ENCODE measurements at places on chromosomes 6 and 20. TPM values are rescaled to one million over a fixed set of nuclear protein-coding genes. Genes with fewer than 3 reads are reported as not detected.

DNA sequence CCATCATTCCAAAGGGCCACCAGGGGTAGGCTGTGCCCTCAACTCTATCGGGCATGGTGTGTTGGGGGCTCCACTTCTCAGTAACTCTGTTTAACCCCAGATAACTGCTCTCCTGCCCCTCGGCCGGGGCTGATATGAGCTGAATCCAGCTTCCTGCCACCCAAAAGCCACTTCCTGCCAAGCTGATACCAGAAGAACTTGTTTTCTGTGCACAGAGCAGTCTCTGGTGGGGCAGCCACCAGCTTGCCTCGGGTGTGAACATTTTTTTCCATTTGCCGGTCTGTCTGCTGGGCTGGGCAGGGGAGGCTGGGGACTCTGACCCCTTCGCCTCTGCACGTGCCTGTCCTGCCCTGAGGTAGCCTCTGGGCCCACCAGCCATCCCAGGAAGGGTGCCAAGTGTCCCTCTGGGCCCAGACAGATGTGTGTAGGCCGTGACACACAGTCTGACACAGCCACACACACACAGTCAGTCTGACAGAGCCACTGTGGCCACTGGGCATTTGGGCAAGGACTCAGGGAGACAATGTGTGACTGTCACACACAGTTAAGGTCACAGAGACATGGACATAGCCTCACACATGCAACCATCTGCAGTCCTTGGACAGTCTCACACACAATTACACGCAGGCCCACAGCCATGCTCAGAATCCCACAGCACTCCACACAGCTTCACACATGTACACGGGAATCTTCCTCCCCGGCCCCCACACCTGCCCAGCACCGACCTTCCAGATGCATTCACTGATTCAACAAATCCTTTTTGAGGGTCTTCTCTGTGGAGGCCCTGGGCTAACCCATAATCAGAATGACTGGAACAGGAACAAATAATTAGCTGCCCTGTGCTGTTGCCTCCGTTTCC, 45.1 kb downstream of the NOL4L start:
- H3K4me3 ChIP-seq: no peak overlapping the region
- DNase-seq: no peak
- no peaks in the 10 kb centered on the region for H3K36me3 ChIP-seq
- H3K27me3 ChIP-seq: no peaks in the 10 kb centered on the region
- peak overlapping the region; percentile 35 for H3K27ac ChIP-seq

- H3K4me1 ChIP-seq: no peaks in the 10 kb centered on the region
- H3K4me3 ChIP-seq: no peak overlapping the region
- H3K27ac ChIP-seq: no peak overlapping the region
- no peaks in the 10 kb centered on the region for H3K36me3 ChIP-seq
- peaks cover 11% of the 10 kb centered on the region for H3K27me3 ChIP-seq
Observed at GRCh38 chr20:63828545-63828944, 2.5 kb downstream of the ZBTB46 start.

GRM1 gene
- total RNA-seq: not detected

RIPOR2 gene
- total RNA-seq: 37.9 TPM

SAMD5 gene
- total RNA-seq: 0.23 TPM

SIM1 gene
- total RNA-seq: not detected
